ENCODE measurements at places on chromosomes 4 and X.

DNA sequence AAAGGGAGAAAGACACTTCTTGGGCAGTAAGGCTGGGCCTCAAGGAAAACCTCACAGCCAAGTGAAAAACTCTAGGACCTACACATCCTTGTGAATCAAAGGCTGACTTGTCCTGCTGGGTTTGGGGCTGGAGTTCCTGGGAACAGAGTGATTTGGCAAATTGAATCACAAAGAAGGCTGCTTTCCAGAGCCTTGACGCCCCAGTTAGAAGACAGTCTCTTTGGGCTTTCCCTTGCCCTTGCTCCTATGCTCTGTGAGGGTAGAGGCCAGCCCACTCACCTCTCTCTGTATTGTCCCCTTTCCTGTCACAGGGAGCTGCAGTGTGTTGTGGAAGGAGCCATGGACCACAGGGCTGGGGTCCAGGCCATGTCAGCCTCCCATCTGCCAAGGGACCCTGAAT lies 9.6 kb downstream of the AMER1 start:
- DNase-seq: no peak

DNA sequence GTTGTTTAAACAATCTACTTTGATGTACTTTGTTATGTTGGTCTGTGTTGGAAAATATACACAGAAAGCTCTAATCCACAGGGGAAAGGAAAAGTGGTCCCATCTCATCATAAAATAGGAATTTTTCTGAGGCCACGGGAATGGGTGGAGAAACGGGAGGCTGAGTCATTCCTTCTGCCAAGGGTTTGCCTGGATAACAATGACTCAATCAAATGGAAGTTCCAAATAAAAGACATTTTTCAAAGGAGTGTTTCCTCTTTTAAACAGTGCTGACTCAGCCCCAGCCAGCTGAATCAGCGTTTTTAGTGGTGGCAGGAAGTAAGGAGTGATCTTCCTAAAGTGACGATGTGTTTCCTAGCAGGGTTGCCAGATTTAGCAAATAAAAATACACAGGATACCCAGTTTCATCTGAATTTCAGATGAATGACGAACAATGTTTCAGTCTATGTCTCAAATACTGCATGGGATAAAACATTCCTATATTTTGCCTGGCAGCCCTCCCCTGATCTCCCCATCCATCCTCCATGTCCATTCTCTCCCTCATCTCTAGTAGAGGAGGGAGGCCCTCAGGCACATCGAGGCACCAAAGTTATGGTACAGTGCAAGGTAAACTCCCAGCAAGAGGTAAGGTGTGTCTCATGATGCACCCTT lies 345.4 kb upstream of the GATB start:
- no peak for DNase-seq

- DNase-seq: no peak
Measured at GRCh38 chr4:118360106-118360505, 7.3 kb upstream of the PRSS12 start.

DNA sequence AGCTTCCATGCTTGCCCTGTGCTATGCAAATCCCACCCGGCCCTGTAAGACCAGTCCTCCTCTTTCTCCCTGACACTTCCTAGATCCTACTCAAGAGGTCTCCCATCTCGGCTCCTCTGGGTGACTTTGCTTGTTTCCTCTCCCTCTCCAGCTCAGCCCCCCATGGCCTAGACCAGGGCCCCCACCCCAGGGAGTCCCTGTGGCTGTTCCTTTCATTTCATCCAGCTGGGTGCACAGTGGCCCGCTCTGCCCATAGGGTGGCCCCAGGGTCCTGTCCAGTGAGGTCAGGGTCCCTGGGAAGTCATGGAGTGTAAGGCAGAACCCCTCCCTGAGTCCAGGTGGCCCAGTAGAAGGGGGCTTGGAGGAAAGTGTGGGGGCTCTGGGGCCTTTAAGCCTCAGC lies 52.3 kb upstream of the NKX1-1 start:
- no peak for DNase-seq

DNA sequence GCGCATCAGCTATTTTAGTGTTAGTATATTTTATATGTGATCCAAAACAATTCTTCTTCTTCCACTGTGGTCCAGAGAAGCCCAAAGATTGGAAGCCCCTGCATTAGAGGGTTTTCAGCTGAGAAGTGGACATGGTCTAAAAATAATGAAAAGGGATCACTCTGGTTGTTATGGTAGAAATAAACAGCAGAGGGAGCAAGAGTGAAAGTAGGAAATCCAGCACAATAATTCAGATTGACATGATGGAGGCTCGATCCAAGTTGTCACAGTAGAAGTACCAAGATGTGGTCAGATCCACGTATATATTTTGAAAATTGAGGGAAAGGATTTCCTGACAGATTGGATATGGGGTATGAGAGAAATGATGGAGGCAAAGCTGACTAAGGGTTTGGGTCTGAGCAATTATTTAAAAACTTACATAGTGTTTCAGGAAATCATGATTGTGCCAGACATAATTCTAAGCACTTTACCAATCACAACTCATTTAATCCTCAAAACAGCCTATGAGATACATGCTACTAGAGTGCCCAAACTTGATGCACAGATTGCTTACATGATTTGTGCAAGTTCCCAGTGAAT lies 17.0 kb upstream of the TMEM144 start:
- DNase-seq: no peak

DNA sequence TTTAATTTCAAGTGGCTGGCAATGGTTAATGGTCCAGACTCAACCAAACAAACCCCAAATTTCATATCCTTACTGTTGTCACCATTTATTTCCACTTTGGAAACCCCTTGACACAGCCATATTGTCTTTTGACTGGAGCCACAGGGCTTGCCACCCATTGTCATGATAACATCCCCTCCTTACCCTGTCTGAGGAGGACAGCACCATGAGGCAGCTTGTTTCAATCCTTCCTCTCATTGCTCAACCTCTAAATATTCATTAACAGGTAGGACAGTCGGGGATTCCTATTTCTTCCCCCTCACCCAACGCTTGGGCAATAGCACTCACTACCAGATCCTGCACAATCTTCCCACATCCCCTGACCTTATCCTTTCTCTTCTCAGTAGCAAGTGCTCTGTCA lies 92.1 kb downstream of the CEP135 start:
- no peak for DNase-seq

DNA sequence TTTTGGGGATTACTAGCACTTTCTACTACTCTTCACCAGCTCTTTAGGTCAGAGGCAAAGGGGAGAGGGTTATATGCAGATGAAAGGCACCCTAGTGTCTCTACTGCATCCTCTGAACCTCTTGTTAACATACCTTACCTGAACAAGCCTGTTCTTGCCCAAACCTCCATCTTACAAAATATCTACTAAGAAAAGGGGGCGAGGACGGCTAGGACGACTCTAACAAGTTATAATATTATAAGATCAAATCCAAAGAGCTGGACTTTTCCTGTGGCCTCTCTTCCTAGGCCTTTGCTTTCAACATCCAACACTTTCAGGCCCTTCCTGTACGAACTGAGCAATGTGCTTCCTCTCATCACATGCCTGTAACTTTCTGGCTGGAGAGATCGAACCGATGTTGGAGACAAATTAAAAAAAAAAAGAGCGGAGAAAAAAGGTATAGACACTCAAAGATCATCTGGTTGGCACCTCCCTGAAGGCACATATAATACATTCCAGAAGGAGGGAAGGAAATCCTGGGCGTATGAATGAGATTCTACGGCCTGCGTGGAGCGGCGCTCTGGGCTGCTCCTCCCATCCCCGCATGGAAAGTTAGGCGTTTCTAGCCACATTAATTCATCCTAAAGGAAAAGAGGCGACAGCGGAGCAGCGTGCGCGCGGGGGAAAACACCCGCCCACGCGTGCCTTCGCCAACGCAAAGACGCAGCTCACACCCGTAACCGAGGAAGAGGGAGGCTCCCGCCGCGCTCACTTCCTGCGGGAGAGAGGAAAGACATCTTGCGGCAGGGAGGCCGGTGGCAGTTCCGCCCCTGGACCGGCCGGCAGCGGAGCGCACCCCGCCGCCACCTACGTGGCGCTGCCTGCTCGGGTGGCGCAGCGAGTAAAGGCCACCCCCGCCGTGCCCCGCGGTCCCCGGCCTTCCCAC lies 808 bp downstream of the PRDM5 start:
- no peak for DNase-seq

- DNase-seq: no peak
Measured at GRCh38 chr4:184408021-184408683, 66.2 kb downstream of the IRF2 start.

- no peak for DNase-seq
Measured at GRCh38 chr4:138598226-138598625, 356.1 kb upstream of the SLC7A11 start.

GRCh38 chrX:46294234-46294633 lies 251.0 kb downstream of the ZNF674 start:
- DNase-seq: no peak

GRCh38 chr4:26462874-26463273 lies 27.4 kb downstream of the CCKAR start:
- DNase-seq: no peak

- DNase-seq: no peak
Measured at GRCh38 chrX:44101281-44101680, 128.1 kb upstream of the NDP start.

GRCh38 chr4:110005461-110006056 lies 92.9 kb downstream of the EGF start:
- DNase-seq: no peak

GRCh38 chr4:102541697-102542096 lies 40.5 kb downstream of the NFKB1 start:
- no peak for DNase-seq

- DNase-seq: no peak
Measured at GRCh38 chr4:4216648-4217047, 10.1 kb downstream of the OTOP1 start.

GRCh38 chr4:101337688-101338087 lies 9.6 kb downstream of the PPP3CA start:
- DNase-seq: no peak

GRCh38 chrX:22340022-22340616 lies 67.4 kb downstream of the CBLL2 start:
- DNase-seq: no peak

DNA sequence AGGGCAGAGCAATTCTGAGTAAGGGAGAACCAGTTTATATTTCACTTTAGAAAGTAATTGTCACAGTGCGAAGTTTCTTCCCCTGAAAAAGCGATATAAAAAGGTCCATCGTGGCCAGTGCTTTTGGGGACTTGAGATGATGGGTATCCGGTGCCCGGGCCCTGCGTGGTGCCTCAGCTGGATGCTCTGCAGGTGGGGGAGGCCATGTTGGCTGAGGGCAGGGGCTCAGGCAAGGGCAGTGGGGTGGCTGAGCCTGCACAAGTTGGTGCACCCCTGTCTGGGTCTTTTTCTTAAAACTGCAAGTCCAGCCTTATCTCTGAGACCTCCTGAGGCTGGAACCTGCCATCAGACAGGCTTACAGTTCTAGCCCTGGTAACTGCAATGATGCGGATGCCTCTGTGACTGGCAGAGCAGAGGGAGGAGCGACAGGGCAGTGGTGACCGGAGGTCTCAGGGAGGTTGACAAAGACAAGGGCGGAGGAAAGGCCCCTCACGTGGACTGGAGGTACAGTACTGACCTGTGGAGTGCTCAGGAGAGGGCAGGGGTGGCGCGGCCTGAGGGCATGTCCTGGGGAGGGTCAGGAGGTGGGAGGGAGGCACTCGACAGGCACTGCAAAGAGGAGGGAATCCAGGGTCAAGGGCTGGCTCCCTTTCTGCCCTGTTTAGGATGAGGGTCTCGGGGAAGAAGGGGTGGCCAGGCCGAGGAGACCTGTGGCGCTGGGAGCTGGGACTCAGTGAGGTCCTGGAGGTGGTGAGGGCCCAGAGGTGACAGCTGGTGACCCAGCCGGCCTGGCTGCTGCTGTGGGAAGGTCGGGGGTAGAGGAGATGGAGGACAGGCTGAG lies 1.8 kb downstream of the RGS12 start:
- DNase-seq: no peak

DNA sequence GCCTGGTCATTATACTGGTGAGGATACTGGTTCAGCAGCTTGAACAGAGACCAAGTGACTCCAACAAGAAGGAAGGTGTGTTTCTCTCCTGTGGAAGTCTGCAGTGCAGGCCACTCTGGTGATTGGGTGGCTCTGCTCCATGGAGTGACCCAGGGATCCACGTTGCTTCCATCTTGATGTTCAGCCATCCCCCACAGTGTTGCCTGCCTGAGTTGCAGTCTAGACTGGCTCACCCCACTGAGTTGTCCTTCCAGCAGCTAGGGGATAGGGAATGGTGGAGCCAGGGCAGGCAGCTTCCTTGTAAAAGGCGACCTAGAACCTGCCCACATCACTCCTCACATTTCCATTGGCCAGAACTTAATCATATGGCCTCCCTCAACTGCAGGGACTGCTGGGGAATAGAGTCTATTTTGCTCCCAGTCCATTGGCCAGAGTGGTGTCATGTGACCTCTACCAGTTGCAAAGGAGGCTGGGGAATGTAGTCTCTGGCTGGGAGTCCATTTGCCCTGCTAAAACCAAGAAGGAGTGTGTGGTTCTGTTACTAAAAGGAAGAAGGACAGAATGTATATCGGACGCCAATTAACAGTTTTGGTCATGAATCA lies 8.0 kb downstream of the MAN2B2 start:
- DNase-seq: no peak

- DNase-seq: no peak
Measured at GRCh38 chr4:2689114-2689513, 67.0 kb downstream of the TNIP2 start.

DNA sequence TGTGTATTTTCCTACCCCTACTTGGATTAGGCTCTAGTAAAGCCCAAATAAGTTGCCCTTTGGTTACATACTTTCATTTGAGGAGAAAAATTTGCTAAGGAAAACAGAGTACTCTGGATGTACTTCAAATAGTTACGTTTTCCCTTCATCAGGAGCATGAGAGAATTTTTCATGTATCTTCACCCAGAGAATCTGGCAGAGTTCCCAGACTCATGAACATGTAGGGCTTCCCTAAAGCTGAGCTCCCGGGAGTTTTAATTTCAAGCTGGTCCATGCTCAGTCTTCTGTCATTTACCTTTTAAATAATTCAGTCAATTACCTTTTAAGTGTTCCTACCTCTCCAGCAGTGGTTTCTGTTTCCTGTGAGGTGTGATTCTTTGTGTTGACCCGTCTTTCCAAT lies 367.5 kb upstream of the GRID2 start:
- DNase-seq: no peak

Data from T-helper 17 cell (primary cell).